ENCODE measurements at places on chromosomes 2 and 18.
A peak's percentile ranks its signal among the peaks of the same experiment; 100 is the strongest.

DNA sequence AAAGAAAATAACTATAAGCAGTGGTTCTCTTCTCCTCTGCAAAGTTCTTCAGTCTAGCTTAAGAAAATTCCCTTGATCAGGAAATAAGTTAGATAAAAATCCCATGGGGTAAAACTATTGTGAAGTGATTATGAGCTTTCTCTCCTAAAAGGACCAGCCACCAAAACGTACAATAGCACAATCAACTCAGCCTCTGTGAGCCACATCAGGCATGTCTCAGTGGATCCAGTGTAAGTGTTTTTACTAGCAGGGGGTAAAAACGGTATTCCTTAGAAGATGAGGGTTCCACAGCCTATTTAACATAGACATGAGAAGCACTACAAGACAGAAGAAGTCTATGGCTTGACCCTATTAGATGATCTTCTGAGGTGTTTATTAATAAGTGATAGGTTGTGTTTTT is 503.2 kb downstream of the PIK3C3 start:
- DNase-seq, result no peak

GRCh38 chr18:7754258-7754657 is 187.1 kb downstream of the PTPRM start:
- DNase-seq, result no peak

GRCh38 chr2:156399224-156399949 is 36.8 kb upstream of the GPD2 start:
- DNase-seq, result no peak

DNA sequence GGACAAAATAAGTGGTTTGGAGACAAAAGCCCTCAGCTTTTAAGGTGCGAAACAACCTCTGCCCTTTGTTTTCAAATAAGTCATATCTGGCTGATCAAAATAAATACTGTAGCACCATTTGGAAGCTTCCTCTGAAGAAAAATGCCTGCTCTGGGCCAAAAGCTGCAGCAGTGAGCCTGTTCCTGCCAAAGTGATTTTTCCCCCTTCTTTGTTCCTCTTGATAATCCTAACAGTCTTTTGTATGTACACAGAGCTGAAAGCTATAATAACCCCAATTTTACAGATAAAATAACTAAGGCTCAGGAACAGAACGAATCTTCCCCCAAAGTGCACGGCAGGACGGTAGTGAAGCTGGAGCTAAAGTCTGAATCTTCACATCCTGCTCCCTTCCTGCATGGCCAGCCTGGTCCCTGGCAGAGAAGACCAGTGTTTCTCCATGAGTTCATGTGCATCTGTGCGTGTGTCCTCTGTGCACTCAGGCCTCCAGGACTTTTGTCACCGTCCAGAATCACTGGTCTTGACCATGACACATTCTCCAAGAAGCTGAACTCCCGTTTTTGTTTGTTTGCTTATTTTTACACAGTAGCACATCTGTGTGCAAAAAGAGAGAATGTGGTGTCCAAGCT is 2114.1 kb upstream of the PIK3C3 start:
- no peak for DNase-seq

DNA sequence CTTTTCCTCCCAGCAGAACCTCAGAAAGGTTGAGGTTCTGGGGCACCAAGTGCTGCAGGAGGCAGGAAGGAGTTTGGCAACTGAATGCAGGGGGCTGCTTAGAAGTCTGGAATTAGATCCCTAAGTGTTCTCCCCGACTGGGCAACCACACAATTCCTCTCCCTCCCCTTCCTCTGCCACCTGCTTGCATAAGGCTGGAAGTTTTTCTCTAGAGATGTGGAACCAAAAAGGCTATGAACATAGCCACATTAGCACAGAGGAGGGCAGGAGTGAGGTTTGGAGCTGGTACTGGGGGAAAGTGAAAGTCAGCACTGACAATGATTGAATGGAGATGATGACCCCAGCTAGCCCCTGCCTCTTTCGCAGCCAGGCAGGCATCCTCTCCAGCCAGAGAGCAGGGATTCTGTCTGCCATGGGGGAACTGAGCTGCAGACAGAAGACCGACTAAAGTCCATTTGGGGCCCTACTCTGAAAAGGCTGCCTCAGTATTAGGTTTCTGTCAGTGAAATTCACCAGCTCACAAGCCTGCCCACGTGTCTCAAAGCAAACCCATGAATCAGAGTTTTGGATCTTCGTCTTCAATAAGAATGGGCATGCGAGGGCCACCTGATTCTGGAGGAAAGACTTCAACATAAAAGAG is 87.9 kb upstream of the ITGA6 start:
- no peak for DNase-seq

DNA sequence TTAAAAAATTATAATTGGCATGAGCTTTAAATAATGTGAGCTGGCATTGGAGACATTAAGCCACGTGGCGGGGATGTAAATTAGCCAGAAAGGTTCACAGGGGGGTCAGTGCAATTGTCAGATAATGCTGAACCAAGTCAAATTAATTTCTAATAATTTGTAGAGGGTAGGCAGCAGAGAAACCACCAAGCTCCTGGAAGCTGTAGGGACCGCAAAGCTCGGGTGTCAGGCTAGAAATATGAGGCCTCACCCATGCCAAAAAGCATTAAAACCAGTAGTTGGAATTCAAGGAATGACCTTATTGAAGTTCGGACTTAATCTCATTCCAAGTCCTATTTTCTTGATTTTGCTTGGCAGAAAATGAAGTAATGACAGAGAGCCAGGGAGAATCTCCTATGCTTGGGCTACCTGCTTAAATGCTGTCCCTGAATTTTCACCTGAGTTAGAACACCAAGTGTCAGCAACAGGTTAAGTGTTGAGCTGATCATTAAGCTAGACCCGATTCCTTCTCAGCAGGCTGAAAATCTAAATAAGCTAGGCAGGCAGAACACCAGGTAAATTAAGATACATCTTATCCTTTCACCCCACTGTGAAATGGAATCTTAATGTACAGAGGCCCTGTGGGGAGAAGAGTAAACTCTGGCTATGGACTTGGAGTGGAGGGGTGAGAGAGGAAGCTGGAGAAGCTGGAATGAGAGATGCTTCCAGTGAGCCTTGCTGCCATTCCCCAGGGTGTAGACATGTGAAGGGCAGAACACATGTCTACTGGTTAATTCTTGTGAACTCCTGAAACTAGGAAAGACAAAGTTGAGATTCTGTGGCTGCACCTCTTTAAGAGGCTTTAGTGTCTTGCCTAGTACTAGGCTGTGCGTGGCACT is 520.0 kb downstream of the SLC4A3 start:
- DNase-seq, result no peak

- no peak for DNase-seq
These were observed 61.4 kb upstream of the NEUROD1 start for GRCh38 chr2:181741756-181742155.

GRCh38 chr2:232321156-232321816 is 57.3 kb upstream of the ALPP start:
- DNase-seq, result no peak

GRCh38 chr2:43818761-43819160 is 19.9 kb downstream of the ABCG5 start:
- no peak for DNase-seq

DNA sequence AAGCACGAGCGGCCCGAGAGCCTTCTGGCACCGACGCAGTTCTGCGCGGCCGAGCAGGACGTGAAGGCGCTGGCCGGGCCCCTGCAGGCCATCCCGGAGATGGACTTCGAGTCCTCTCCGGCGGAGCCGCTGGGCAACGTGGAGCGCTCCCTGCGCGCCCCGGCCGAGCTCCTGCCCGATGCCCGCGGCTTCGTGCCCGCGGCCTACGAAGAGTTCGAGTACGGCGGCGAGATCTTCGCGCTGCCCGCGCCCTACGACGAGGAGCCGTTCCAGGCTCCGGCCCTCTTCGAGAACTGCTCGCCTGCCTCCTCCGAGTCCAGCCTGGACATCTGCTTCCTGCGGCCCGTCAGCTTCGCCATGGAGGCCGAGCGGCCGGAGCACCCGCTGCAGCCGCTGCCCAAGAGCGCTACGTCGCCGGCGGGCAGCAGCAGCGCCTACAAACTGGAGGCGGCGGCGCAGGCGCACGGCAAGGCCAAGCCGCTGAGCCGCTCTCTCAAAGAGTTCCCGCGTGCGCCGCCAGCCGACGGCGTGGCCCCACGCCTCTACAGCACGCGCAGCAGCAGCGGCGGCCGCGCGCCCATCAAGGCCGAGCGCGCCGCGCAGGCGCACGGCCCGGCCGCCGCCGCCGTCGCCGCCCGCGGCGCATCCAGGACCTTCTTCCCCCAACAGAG is 70.4 kb downstream of the ARHGEF33 start:
- DNase-seq, result no peak

DNA sequence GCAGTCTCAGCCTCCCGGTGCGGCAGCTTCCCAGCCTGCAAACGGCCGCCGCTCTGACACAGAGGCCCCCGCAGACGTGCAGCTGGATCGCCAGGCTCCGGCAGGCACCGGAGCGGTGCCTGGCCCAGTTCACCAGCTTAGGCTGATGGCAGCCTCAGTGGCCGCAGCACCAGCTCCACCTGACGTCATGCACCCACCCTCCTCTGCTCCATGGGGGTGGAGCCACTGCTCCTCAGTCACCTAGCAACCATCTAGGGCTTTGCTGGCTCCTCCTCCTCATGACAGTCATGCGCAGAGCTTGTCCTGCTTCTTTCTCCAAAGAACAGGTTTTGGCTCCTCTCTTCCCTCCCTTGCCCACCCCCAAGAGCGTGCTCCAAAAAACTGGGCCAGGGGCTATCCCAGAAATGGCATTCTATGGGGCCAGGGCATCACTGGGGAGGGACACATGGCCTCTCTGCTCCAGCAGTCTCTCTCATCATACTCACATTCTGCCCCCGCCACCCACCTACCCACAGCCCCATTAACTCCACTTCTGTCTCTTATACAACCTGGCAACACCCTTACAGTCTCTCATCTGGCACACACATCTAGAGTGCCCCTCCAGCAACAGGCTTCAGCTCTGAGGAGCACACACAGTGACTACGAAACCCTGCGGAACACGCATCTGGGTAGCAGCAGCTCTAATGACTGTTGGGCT is 5.5 kb downstream of the DCTN1 start:
- DNase-seq, result peak; percentile 99

DNA sequence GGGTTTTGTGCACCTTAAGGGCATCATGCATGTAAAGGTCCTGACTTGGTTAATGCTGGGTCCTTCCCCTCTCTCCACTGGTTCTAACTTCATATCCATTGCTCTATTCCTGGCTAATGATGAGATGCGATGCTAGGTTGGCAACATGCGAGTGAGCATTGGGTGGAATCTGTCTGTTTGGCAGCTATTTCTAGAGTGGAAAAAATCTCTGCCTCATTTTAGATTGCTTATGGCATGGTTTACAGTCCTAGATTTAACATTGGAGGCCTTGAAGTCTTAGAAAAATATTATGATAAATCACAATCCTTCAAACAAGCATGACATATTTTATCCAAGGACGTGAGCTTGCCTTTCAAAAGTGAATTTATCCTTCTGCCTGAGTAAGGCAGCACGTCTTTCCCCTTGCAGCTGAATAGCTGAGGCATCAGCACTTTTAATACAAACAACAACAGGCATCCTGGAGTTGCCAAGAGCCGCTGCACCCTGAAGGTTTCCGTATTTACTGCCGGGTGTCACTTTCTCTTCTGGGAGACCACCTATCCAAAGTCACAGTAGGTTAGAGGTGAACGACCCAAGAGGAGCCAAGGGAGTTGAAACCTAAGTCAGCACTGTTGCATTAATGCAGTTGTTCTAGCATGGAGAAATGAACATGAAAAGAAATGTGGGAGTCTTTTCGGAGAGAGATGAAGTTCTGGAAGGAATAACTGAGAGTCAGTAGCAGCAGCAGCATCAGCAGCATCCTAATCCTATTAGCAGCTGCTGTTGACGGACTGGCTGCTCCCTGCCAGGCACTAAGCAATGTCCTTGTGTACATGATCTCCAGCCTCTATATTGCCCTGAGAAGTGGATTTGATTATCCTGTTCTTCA is 78.4 kb downstream of the MAPK4 start:
- peak; percentile 47 for DNase-seq

DNA sequence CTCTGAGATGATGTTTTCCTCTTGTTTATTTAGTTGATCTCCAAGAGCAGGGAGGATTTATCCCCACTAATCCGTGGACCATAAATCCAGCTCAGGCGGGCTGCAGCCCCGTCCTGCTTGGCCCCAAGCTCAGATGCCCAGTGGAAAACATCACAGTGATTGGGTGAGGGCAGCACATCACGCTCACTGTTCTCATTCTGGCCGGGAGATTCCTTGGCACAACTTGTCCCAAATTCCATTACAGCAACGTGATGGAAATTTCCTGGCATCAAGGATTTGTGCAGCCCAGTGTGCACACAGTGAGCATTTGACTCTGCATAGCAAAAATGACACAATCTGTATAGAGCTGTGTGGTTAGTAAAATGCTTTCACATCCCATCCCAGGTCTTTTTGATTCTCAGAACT is 96.8 kb downstream of the VAPA start:
- DNase-seq, result no peak

All from cerebellar nuclear complex (tissue), 1 donor.